NCI-H774 (cell line): ENCODE measurements at places on chromosomes 13 and 19.
A peak's percentile ranks its signal among the peaks of the same experiment; 100 is the strongest.

DNA sequence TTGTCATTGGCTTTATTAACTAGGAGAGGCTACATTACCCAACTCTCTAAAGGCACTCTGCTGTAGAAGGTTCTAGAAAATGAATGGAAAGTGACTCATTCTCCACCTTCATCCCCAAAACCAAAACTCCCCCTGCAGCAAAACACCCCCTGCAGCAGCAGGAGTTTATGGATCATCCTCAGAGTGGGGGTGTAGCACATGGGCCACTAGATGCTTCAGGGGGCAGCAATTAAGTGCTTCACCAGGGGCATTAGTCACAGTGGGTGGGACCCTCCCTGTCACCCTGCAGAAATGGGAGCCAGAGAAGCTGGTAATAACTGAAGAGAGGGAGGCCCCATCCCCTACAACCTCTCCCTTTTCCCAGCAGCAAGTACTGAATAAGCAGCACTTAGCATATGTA, 64.5 kb upstream of the MED4 start:
- DNase-seq, result no peak

- no peak for DNase-seq
These were observed 3.7 kb downstream of the MARCHF2 start for GRCh38 chr19:8416796-8417195.

DNA sequence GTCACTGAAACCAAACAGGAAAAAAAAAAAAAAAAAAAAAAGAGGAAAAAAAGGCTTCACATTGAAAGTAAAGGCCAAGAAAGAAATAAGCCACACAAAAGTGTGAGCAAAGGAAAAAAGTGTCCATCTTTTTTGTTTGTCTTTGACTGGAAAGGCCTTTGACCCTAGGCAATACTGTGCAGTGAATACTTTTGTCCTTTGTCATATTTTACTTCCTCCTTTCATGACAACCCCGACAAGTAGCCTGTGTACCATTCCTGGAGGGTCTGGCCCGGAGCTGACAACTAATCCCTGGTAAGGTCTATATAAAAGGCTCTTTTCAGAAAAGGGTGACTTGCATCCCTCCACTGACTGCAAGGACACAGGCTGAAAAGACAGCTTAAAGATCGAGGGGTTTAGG, 12.9 kb upstream of the MICU2 start:
- DNase-seq, result no peak

- no peak for DNase-seq
These were observed 22.0 kb downstream of the GPX4 start for GRCh38 chr19:1125601-1126467.

- no peak for DNase-seq
These were observed 5.8 kb upstream of the DAPK3 start for GRCh38 chr19:3976495-3977241.

DNA sequence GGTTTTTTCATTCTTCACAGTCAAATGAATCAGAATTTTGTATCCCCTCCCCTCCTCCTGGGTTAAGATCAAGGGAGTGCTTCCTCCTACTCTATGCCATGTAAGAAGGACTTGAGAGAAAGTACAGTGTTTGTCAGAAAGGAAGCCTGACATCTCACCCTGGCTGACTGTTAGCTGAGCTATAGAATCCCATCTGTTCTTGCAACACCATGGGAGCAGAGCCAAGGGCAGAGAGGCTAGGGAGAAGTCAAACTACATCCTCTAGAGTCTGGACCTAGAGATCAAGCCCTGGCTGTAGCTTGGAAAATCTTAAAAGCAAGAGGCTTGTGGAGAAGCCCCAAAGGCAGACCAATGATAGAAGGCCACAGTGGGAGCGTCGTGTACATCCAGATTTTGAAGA, 145.9 kb downstream of the OLFM4 start:
- no peak for DNase-seq

DNA sequence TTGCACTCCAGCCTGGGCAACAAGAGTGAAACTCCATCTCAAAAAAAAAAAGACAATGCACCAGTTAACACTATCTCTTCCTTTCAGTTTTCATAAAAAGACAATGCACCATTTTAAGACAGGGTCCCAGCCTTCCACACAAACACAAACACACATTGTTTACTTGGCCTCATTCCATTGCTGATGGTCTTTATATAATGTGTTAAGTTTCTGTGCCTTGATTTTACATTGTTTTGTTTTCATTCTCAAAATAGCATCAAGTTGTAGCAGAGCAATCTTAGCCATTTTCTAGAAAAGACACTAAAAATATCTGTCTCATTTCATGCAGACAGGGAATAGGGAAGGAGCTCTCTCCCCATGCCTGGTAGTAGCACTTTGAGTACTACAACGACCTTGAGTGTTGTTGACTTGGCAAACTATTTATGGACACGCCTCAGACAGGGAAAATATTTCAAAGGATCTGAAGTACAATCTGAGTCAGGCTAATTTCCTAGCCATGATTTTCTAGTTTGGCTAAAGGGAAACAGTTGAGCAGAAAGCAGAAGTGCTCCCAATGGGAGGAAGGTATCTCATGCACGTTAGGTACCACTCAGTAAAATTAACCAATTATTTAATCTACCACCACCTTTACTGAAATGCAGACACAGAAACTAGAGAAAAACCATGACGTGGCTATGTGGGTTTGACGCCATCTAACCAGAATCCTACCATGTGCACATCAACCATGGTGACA, 120.6 kb downstream of the ABCC4 start:
- no peak for DNase-seq

GRCh38 chr13:80399340-80400163, 58.6 kb upstream of the SPRY2 start:
- no peak for DNase-seq

GRCh38 chr19:41480336-41480735, 37.4 kb downstream of the ERICH4 start:
- DNase-seq, result no peak

DNA sequence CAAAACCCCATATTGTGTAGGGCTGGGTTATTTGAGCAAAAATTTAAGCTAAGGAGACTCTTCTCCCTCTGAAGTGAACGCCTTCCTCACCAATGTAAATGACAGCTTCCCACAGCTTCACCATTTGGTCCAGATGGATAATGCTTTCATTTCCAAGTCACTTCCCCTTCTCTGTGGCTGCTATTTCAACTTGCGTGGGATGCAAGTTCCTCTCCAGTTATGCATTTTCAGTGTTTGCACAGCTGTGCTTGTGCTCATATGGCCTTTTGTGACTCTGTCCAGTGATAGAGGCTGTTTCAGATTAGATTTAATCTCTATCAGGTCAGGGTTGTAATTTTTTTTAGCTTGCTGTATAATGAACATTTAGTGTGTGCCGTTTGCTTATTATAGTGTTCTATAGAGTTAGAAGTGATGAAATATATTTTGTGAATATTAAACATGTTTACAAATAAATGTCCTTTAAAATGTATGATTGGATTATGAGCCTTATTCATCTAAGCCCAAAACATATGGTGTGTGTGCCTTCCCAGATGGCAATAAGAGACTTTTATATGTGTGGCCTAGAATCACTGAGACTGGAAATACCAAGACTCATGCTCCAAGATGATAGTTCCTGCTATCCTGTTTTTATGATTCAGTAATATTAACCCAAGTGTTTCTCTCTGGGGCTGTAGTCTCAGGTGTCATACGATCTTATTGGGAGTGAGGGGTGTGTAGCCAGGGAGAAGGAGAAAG, 86.6 kb downstream of the TNFRSF19 start:
- peak; percentile 41 for DNase-seq

GRCh38 chr13:24763596-24764275, at the start of gene RNF17:
RNF17 (plus strand) TSS chr13:24764169; CDS start chr13:24764204, 35 bp downstream.
- DNase-seq, result no peak

GRCh38 chr19:41944336-41944735, 14.8 kb downstream of the RABAC1 start:
- no peak for DNase-seq

GRCh38 chr13:106610486-106610885, 42.5 kb upstream of the ARGLU1 start:
- DNase-seq, result no peak

GRCh38 chr19:10544753-10545251, 1.1 kb downstream of the ATG4D start:
- DNase-seq, result no peak

DNA sequence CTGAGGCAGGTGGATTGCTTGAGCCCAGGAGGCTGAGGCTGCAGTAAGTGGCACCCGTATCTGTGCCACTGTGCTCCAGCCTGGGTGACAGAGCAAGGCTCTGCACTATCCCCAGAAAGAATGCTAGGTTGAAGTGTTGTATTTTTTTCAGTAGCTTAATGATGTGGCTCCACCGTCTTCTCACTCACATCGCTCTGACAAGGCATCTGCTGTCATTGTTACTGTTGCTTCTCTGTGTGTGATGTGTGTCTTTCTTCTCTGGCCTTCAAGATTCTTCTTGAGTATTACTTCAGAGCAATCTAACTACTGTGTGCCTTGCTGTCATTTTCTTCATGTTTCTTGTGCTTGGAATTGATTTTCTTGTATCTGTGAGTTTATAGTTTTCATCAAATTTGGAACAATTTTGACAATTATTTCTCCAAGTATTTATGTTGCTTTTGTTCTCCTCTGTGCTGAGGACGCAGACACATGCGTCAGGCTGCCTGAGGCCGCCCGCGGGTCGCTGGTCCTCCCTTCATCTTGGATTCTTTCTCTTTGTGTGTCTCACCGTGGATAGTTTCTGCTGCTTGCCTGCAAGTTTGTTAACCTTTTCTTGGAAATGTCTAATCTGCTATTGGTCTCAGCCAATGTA, 10.8 kb downstream of the ADPRHL1 start:
- no peak for DNase-seq

DNA sequence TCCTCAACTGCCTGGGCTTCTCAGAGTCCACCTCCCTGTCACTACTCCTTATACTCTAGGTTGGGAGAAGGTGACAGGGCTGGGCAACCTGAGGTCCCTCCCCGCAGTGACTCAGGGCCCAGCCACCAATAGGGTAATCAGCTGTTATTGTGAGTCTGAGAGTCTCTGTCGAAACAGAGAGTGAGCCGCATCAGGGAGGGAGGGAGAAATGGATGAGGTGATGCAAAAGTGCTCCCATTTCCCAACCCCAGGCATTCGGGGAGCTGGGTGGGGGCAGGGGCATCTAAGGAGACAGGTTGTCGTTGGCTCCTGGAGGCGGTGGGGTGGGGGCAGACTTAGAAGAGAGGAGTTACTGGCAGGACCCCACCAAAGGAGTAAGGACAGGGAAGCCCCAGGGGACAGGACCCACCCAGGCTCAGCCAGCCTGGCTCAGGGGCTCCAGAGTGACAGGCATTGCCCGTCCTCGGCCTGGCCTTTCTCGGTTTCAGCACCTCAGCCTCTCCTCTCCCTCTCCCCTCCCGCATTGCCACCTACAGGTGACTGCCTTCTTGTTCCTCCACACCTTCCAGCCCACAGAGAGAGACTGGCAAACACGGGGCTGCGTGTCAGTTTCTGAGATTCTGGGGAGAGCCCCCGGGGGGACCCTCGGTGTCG, at the start of gene DMKN:
DMKN (minus strand) TSS at position 22 of the 654 bp plus-strand sequence. CDS start 174 bp downstream, outside the sequence.
- no peak for DNase-seq

DNA sequence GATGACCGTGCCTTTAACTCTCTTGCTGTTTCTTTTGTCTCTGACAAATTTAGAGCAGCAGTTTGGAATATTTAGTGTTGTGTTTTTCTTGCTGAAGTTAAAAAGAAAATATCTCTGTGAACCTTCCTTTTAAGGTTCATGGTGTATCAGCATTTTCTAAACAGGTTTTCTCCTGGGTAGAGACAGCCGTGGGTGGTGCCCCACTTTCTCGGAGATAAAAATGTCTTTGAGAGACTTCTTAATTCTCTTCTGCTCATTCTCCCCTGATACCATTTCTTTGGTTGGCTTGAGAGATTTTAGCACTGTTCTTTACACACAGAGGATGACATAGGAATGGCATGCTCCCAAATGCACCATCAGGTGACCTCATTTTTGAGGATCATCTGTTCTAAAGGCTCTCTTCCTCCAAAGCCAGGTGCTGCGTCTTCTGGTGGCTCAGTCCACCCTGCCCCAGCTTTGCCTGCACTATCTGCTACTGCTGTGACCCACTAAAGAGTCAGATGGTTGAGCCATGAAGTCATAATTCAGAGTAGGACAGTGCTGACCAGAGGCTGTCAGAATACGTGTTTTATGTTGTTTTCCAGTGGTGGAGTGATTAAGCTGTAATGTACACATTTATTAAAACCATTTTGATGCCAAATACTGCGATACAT, 90.3 kb upstream of the SLC10A2 start:
- DNase-seq, result no peak

GRCh38 chr13:106597186-106597585, 29.2 kb upstream of the ARGLU1 start:
- no peak for DNase-seq

DNA sequence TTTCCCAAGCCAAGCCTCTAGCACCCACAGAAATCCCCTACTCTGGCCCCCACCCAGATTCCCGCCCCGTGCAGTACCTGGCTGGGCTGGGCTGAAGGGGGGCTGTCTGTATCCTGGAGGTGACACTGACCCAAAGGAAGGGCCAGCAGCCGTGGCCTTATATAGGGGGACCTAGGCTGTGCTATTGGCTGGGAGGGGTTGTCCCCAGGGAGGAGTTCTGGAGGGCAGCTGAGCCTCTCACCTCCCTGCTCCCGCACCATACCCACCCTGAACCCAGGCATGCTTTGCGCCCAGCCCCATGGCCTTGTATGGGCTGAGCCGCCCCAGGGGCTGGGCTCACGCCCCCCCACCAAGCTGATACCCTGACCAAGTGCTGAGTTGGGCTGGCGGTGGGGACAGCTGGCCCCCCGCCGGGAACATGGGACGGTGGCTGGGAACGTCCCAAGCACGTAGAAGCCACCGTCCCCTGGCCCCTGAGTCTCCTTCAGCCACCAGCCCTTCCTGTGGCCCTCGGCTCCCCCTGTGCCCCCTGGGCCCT, at the start of gene CKM:
CKM (minus strand) TSS at position 132 of the 538 bp plus-strand sequence. CDS start 3,162 bp downstream, outside the sequence.
- DNase-seq, result no peak

- no peak for DNase-seq
These were observed 102.2 kb upstream of the EDNRB start for GRCh38 chr13:78020861-78021260.

- DNase-seq, result no peak
These were observed 643.9 kb downstream of the TBC1D4 start for GRCh38 chr13:74838096-74838495.

- no peak for DNase-seq
These were observed 107.3 kb upstream of the ZNF507 start for GRCh38 chr19:32238076-32238475.

DNA sequence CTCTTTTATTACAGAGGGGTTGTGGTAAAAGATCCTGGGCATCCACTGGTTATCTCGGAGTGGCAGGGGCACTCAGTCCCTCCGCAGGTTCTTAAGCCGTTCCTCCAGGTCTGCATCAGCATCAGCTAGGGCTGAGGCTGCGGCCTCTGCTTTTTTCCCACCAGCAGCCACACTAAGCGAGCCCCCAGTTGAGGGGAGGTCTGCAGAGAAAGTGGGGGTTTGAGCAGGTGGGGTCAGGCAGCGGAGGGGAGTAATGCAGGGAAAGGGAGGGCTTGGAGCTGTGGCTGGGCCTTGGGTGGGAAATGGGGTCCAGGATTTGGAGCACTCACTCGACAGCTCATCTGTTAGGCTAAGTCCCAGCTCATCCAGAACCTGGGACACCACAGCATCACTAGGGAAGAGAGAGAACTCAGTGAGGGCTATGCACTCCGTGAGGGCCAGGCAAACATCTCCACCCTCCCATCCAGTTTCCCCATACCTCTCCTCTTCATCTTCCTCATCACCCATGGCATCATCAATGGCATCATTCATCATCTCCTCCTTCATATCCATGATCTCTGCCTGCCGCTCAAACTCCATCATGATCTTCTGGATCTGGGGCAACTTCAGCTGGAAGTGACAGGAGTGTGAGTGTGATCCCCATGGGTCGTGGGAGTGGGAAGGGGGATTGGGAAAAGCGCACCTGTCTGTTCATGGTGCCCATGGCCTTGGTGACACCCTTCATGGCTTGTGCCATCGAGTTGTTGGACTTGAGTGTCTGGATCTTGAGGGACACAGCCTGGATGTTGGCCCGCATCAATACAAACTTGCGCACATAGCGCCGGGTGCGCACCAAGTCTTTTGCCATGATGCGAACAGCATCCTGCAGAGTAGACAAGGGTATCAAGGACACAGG, 3.1 kb downstream of the CHMP2A start:
- no peak for DNase-seq
